ENCODE measurements at places on chromosomes 11 and 22. TPM values are rescaled to one million over a fixed set of nuclear protein-coding genes. Genes with fewer than 3 reads are reported as not detected.

DNA sequence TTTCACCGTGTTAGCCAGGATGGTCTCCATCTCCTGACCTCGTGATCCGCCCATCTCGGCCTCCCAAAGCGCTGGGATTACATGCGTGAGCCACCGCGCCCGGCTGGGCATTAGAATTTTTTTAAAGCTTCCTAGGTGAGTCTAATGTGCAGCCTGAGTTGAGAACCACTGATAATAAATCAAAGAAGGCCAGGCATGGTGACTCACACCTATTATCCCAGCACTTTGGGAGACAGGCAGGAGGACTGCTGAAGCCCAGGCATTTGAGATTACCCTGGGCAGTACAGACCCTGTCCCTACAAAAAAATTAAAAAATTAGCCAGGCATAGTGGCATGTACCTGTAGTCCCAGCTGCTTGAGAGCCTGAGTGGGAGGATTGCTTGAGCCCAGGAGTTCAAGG, 13.7 kb downstream of the MEI1 start:
- DNase-seq = no peak

- DNase-seq = peak; percentile 96
Measured at GRCh38 chr22:44025171-44026065, 1.3 kb downstream of the PARVB start.

DNA sequence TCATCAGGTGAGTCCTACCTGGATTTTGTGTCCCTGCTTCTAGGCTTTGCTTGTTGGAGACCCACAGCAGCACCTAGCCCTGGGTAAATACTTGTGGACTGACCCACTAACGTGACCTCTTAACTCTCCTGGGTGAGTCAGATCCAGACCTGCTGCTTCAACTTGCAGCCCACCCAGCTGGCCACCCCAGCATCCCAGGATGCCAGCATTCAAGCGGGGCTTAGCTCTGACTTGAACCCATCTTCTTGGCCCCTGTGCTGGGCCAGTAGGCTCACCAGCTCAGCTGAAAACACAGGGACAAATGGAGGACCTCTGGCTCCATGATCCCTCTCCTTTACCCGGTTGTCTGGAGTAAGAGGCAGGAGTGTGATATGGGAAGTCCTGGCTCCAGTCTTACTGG, 33.5 kb downstream of the PARVG start:
- no peak for DNase-seq

GRCh38 chr11:61691380-61692156, 11.4 kb downstream of the DAGLA start:
- no peak for DNase-seq

- no peak for DNase-seq
Measured at GRCh38 chr11:87281496-87281895, 243.8 kb downstream of the TMEM135 start.

DNA sequence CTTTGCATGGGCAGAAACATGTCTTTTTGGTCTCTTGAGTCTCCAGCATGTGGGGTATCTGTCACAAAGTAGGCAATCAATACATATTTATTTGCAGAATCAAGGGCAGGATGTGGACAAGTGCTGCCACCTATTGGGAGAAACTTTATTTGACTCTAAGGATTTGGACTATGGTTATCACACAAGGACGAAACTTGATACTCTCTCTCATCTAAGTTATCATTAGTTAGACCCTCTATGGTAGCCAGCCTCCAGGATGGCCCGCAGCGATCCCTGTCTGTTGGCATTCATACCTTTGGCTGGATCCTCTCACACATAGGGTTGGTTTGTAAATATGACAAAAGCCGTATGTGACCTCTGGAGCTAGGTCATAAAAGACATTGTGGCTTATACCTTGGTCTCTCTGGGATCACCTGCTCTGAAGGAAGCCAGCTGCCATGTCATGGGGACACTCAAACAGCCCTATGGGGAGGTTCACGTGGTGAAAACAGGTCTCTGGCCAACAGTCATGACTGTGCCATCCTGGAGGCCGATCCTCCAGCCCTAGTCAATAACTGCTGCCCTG, 1.1 kb upstream of the FBXO7 start:
- peak; percentile 34 for DNase-seq

DNA sequence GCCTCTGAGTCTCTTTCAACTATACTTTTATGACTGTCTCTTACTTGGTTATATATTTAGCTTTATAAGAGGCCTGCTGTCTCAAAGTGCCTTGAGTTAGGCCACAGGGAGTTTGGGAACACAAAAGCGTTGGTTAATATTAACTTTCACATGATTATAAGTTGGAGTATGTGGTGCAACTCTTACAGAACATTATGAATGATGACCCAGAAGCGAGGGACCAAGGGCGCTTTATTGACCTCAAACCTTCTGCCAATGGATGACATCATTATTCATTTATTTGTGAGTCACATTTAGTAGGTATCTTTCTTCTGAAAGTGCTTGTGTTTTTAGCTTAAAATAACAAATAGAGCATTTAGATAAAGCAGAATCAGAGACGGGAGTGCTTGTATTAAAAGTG, 298.0 kb upstream of the ZC3H12C start:
- DNase-seq = no peak

DNA sequence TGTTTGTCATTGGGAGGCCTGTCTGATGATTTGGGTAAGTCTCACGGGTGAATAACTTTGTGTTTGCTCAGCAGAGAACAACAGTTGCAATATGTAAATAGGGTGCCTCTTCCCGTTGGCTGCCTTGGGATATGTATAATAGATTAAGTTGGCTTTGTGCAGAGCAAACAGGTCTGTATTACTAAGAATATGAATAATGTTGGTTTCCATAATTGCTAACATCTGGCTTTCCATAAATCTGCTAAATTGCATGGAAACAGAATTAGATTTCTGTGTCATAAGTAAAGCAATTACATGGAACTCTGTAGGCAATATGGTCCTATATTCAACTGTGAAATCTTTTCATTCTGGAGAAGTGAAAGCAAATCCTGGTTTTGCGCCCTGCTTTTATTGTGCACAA, 636.0 kb upstream of the ANO5 start:
- no peak for DNase-seq

DNA sequence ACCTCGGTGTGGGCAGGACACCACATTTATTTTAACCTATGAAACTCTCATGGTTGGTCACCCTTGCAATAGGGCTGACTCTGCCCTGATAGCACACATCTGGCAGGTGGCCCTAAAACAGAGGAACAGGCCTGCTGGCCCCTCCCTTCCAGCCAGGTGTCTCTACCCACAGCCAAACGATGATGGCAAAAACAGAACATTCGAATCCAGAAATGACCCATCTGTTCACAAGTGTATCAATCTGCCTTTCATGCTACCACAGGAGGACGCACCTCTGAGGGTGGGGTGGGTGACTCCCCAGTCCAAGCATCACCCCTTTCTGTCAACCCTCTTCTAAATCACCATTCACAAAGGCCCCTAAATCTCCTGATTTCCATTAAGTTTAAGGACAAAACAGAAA, 118.1 kb downstream of the ETS1 start:
- peak; percentile 77 for DNase-seq

- DNase-seq = no peak
Measured at GRCh38 chr11:119727523-119728151, 1.4 kb downstream of the NECTIN1 start.

GRCh38 chr11:15912291-15912690, 444.1 kb downstream of the SOX6 start:
- no peak for DNase-seq

DNA sequence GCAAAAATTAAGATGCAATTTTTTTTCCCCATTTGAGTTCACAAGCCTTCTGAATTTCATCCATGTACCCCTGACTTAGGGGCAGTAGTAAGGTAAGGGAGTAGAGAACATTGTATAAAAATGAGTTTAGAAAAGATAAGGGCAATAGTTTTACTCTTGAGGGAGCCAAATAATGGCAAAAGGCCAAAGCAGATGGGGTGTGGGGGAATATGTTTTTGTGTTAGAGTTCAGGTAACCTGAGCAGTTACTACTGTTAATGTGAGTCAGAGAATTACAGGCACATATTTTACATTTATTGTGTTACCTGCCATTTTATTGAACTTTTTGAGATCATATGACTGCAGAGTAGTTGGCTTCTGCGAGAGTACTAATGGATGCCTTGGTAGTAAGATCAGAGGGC, 3.1 kb downstream of the EED start:
- no peak for DNase-seq

- no peak for DNase-seq
Measured at GRCh38 chr22:22048981-22049531, 66.5 kb upstream of the TOP3B start.

GRCh38 chr22:17707526-17707925, 66.7 kb downstream of the BID start:
- DNase-seq = no peak

DNA sequence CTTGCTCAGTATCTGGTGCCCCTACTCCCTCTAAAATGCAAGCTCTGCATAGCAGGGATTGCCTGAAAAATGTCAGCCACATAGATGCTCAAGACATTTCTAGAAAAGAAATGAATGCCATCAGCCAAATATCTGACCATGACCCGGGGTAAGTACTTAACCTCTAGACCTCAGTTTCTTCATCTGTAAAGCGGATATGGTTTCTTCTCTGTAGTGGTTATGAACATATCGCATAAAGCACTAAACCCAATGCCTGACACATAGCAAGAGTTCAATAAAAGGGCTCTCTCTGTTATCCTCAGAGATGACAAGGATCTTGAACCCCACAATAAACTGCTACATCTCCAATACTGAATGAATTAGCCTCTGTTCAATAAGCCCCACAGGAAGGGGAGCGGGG, 122.6 kb downstream of the ABTB2 start:
- no peak for DNase-seq

GRCh38 chr11:118911113-118911879, 14.4 kb downstream of the BCL9L start:
- DNase-seq = no peak

- DNase-seq = no peak
Measured at GRCh38 chr11:14642453-14642852, 1.2 kb upstream of the PDE3B start.

DNA sequence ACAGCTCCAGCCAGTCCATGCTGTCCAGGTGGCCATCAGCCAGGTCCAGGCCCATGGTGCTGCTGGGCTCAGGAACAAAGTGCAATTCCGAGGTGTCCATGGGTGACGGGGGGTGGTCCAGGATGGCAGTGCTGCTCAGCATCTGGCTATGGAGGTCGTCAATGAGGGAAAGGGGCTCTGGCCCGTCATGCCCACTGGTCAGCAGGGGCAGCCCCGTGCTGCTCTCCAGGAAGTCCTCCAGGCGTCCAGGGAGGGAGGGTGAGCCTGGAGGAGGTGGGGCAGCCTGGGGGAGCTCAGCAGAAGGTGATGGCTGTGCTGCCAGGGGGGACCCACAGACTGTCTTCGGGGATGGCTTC, 41.1 kb downstream of the SGSM3 start:
- DNase-seq = no peak

DNA sequence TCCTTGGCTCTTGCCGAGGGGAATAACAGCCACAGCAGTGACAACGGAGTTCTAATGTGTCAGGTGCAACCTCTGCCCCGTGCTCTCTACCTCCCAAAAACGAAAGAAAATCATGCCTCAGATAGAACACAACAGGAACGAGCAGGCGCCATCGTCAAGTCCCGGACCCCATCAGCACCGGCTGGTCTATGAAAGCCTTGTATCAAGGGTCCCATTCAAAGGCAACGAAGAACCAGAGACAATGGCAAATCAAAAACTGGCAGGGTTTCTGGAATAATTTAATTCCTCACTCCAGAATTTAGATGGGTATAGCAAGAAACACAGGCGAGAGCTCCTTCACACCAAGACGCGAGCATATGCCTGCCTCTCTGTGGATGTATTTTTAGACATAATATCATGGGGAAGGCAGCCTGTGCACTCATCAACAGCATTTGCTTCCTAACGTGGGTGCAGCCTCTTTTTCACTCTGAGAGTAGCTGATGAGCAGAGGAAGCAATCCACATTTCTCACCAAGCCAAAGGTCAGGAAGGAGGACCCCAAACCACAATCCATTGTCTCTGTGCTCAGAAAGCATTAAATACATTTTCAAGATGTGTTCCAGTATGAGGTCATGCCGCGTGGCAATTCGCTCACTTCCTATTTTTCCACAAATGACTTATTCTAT, 193.4 kb upstream of the BLID start:
- no peak for DNase-seq

- no peak for DNase-seq
Measured at GRCh38 chr11:1148752-1149180, 9.0 kb upstream of the MUC5AC start.

DNA sequence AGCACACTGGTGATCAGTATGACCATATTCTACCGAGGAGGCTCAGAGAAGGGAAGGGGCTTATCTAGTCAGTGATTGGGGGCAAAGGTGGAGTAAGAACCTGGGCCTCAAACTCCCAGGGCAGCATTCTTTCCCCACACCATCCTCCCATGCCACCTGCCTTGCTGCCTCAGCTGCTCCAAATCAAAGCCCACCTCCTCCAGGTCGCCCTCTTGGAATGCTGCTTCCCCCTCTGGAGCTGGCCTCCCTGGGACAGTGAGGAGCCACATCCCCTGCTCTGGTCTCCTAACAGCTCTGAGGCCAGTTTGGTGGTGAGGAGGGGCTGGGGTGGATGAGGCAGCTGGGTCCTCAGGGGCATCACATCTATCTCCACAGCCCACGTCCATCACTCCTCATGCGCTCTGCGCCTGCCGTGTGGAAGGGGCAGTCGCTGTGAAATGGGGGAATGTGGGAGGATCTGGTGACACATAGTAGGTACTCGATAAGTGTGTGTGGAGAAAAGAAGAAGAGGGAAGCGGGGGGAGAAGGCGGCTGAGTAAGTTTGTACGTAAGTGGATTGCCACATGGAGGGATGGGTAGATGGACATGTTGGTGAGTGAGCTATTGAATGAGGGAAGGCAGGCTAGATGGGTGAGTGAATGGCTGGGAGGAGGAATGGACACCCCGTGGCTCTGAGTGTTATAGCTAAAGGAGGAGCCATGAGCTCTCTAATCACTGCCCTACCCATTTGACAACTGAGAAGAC, 16.1 kb upstream of the ARHGEF17 start:
- DNase-seq = no peak

OR51B2 gene
- not detected for total RNA-seq

NTM gene
- total RNA-seq = not detected

FXYD6 gene
- 0.93 TPM for total RNA-seq

SLC37A2 gene
- 3.4 TPM for total RNA-seq

FAM111A gene
- total RNA-seq = 66.5 TPM

CECR2 gene
- 0.13 TPM for total RNA-seq

ADM2 gene
- total RNA-seq = 0.48 TPM

GLYATL1 gene
- not detected for total RNA-seq

P4HA3 gene
- not detected for total RNA-seq

GLYAT gene
- 0.18 TPM for total RNA-seq

SYT13 gene
- total RNA-seq = not detected

Data from GM12878 (cell line).